ENCODE measurements at places on chromosomes 6 and 20. TPM values are rescaled to one million over a fixed set of nuclear protein-coding genes. Genes with fewer than 3 reads are reported as not detected.

SLC17A1 gene
- total RNA-seq, result not detected

E2F3 gene
- 3.4 TPM for total RNA-seq

EFCAB8 gene
- total RNA-seq, result under 0.01 TPM

CCM2L gene
- total RNA-seq, result not detected

HLA-DMB gene
- total RNA-seq, result 1.4 TPM

GNMT gene
- not detected for total RNA-seq

SEMG1 gene
- not detected for total RNA-seq

CTCFL gene
- total RNA-seq, result not detected

PKIB gene
- 1.2 TPM for total RNA-seq

TMEM244 gene
- total RNA-seq, result not detected

BNIP5 gene
- total RNA-seq, result not detected

FERMT1 gene
- total RNA-seq, result 6.3 TPM

ASXL1 gene
- total RNA-seq, result 35.5 TPM

CDSN gene
- not detected for total RNA-seq

KIFC1 gene
- total RNA-seq, result 52.1 TPM

NRSN1 gene
- total RNA-seq, result not detected

C20orf141 gene
- not detected for total RNA-seq

HDGFL1 gene
- not detected for total RNA-seq

TUBB1 gene
- total RNA-seq, result not detected

LRRC73 gene
- 0.19 TPM for total RNA-seq
